ENCODE measurements at places on chromosomes 7 and 10.

- DNase-seq: no peak
Observed at GRCh38 chr7:23346316-23346715, 47.2 kb downstream of the MALSU1 start.

DNA sequence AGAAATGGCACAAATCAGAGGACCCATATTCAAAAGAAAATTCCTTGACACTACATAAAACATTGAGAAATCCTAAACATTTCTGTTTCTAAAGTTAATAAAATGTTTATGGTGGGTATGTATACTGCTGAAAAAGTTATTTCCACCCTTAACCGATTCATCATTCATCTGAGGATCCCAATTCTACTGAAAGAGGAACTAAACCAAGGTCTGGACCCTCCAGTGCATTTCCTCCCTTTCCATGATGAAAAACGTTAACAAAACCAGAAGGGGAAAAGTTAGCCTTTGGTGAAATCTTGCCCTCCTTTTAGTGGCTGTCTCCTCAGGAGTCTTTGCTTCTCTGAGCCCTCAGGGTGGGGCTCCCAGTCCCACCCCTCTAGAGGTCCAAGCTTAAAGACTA lies 144.5 kb upstream of the ASAH2 start:
- DNase-seq: no peak

DNA sequence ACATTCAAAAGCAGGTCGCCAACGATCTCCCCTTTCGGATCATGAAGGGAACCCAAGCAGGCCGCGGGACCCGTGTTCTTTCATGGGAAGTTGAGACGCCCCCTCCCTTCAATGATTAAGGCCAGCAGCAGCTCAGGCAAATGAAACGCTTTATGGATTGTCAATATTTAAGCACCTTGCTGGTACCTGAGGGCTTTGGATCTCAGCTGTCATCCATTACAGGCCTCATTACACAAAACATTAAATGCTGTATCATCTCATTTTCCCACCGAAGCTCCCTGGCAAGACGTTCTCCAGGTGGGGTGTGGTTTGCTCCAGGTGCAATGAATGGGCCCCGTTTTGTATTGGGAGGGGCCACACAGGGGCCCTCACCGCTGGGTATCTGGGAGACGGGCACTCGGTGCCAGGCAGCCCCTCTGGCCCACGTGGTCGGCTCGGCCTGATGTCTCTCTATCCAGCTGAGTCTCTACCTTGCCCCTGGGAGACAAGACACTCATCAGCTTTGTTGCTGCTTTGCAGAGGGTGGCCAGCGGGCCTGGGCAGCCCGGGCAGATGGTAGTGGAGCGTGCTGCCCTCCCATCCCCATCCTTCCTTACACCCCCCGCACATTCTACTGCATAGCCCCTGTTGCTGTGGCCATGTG lies 456.1 kb upstream of the FOXK1 start:
- DNase-seq: no peak

DNA sequence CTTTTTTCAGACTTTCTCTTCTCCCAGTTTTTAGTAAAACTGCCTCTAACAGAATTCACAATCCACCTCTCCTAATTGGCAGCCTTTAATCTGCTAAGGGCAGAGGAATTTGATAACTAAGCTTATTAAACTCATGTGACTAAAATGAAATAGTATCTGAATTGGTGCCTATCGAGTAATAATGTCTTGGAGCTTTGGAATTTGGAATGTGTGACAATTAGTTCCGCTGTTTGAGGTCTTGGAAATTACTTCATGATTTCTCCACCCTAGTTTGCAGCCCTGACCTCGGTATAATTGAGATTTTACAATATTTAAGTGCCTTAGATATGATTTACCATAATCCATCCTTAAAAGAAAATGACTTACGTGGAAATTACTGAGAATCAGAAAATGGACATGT lies 190.4 kb upstream of the NEBL start:
- no peak for DNase-seq

GRCh38 chr10:94133239-94133638 lies 139.5 kb downstream of the PLCE1 start:
- peak; percentile 36 for DNase-seq
